ENCODE measurements at places on chromosomes 5 and 9.

DNA sequence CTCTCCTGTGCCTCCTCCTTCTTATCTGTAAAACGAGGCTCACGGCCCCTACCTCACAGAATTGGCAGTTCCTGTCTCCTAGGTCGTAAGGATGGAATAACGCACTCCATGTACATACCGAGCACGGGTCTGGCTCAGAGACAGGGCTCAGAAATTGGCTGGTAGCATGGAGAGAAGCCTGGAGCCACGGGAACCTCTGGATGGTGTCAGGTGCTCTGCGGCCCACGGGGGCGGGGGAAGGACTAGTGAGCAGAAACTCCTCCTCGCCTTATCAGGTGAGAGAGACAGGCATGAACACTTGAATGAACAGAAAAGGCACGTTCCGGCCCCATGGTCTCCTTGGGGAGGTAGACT is 15.4 kb upstream of the C5orf47 start:
- no peak for DNase-seq

GRCh38 chr9:124839612-124840299 is 13.5 kb upstream of the WDR38 start:
- no peak for DNase-seq

DNA sequence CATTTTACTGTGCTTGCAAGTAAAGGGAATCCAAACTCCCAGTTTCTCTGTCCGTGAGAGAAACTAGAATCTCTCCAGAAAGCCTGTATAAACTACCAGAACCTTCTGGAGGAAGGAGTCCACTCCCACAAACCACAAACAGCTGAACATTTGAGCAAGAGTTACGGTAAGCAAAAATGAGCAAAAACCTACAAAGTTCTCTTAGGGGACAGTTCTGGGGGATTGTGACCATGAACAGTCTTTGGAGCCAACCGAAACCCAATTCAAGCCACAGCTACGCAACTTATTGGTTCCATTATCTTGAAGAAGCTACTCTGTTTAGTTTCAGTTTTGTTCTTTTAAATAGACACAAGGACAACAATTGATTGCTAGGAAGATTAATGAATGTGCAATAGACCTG is 330.6 kb downstream of the ASTN2 start:
- no peak for DNase-seq

GRCh38 chr5:62692946-62693713 is 114.5 kb downstream of the LRRC70 start:
- no peak for DNase-seq

DNA sequence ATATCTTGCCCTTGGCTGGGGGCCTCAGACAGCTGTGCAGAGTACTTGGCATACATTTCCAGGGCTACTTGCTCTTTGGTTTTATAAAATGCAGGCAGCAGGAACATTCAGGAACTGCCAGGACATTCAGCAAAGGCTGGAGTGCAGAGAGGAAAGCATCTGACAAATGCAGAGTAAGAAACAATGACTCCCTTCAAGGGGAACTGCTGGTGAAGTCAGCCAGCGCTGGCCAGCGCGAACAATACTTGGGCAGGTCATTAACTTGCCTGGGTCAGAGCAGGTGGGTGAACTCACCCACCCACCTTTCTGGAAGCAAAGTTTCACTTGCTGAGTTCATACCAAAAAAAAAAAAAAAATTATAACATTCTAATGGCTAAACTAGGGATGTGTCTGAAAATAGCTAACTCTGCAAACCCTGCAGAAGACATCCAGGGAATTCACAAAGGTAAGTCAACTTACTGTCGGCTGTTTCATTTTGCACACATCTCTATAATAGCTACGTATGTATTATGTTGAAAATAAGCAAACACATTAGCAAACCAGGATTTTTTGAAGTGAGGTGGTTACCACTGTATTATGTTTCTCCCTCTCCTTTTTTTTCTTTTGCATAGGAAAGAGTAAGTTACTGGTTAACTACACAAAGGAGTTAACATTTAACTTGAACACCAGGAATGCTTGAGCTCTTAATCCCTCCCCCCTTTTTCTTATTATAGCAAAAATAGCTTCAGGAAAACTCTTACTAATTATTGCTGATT is 152.2 kb downstream of the GLIS3 start:
- no peak for DNase-seq

- no peak for DNase-seq
Observed at GRCh38 chr5:173039964-173040363, 16.2 kb upstream of the CREBRF start.

All from ascending aorta (tissue), 2 donors.